ENCODE measurements at places on chromosomes 2 and 18. TPM values are rescaled to one million over a fixed set of nuclear protein-coding genes. Genes with fewer than 3 reads are reported as not detected.
A peak's percentile ranks its signal among the peaks of the same experiment; 100 is the strongest.

DNA sequence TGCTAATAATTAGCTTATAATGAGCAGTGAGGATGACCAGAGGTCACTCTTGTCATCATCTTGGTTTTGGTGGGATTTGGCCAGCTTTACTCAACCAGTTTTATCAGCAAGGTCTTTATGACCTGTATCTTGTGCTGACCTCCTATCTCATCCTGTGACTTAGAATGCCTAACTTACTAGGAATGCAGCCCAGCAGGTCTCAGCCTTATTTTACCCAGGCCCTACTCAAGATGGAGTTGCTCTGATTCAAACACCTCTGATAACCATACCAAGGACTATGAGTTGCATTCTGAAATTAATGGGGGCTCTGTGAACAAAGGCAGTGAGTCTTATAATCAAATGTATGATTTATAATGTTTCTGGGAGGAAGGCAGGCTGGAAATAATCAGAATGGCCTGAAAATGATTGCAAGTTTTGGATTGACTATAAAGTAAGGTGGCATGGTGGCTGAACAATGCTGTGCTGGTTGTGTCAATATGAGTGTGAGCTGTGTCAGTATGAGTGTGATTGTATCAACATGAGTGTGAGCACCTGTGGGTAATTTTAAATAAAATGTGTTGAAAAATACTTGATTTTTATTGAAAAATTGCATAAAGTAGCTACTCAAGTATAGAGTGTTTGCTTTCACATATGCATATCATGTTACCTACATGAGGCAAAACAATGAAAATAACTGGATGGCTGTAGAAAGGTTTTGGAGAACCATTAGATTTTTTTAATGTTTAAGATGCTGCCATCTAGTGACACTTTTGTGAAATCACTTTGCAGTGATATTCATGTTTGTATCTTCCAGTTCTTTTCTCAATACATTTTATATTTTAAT lies 103.0 kb downstream of the KYNU start:
- H3K36me3 ChIP-seq = no peaks in the 10 kb centered on the region
- no peak for DNase-seq

UGT1A6 gene
- not detected for total RNA-seq

- peak within 1 kb of the TSS; percentile 80 for H3K4me3 ChIP-seq
- peaks cover 55% of the 10 kb centered on the region for H3K4me1 ChIP-seq
- no peaks in the 10 kb centered on the region for H3K27me3 ChIP-seq
- H3K36me3 ChIP-seq = no peaks in the 10 kb centered on the region
Observed at GRCh38 chr2:182866461-182867406, at the start of gene FRZB. FRZB (minus strand) TSS chr2:182866637; CDS start chr2:182866552, 85 bp downstream.

DNA sequence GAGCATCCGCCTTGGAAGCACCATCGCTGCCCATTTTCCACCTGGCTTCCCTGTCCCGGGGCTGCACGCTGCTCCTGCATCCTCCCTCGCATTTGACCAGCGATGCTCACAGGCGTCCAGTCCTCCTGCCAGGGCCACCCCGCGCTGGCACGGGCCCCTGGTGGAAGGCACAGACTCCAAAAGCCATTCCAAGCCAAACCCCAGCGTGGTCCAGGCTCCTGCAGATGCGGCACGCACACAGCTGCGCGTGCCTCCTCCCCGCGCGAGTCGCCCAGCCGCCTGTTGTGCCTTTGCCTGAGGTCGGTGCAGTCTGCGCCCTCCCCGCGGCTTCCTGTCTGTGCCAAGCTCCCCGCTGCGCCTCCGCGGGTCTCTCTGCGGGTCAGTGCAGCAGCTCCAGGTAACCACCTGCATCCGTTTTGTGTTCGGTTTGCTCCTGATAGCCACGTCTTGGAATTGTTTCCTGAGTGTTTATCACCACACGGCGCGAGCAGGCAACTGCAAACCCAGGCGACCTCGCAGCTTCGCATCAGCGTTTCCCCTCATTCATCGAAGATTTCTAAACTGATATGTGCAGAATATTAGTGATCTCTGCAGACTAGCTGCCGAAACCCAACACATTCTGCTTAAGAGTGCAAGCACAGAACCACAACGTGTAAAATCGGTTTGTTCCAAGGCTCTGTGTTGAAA lies 65.2 kb upstream of the SALL3 start:
- H3K27me3 ChIP-seq = no peaks in the 10 kb centered on the region
- peak; percentile 89 for DNase-seq
- no peaks in the 10 kb centered on the region for H3K4me1 ChIP-seq
- H3K36me3 ChIP-seq = peaks cover 5% of the 10 kb centered on the region

BOLL gene
- not detected for total RNA-seq

PIEZO2 gene
- total RNA-seq = 142 TPM

FIGN gene
- 11.8 TPM for total RNA-seq

DNAJC10 gene
- 261 TPM for total RNA-seq

- H3K4me3 ChIP-seq = no peak overlapping the region
- DNase-seq = no peak
- peak overlapping the region; percentile 86 for H3K27ac ChIP-seq
- peaks cover 31% of the 10 kb centered on the region for H3K4me1 ChIP-seq
- no peaks in the 10 kb centered on the region for H3K27me3 ChIP-seq
Observed at GRCh38 chr18:2515171-2515787, 56.0 kb downstream of the METTL4 start.

GRCh38 chr2:236238751-236239150 lies 25.5 kb downstream of the ASB18 start:
- DNase-seq = no peak
- H3K27me3 ChIP-seq = peaks cover 13% of the 10 kb centered on the region
- no peak overlapping the region for H3K27ac ChIP-seq
- H3K4me3 ChIP-seq = no peak overlapping the region
- H3K4me1 ChIP-seq = peaks cover 23% of the 10 kb centered on the region

ASTL gene
- not detected for total RNA-seq

TCF7L1 gene
- 35.0 TPM for total RNA-seq

HOXD8 gene
- total RNA-seq = not detected

GRCh38 chr2:219452361-219453317 lies 18.0 kb downstream of the SPEG start:
- H3K27me3 ChIP-seq = no peaks in the 10 kb centered on the region
- H3K27ac ChIP-seq = peak overlapping the region; percentile 98
- DNase-seq = no peak
- H3K4me3 ChIP-seq = peak overlapping the region; percentile 20
- peaks cover 13% of the 10 kb centered on the region for H3K36me3 ChIP-seq

WDR12 gene
- 28.5 TPM for total RNA-seq

- H3K27ac ChIP-seq = no peak overlapping the region
- no peak overlapping the region for H3K4me3 ChIP-seq
- no peak for DNase-seq
Observed at GRCh38 chr18:6145645-6146306, 250.5 kb upstream of the TMEM200C start.

IL36RN gene
- total RNA-seq = not detected

- no peaks in the 10 kb centered on the region for H3K36me3 ChIP-seq
- peak overlapping the region; percentile 77 for H3K27ac ChIP-seq
- H3K27me3 ChIP-seq = no peaks in the 10 kb centered on the region
- H3K4me3 ChIP-seq = peak overlapping the region; percentile 73
- DNase-seq = no peak
Observed at GRCh38 chr2:165794536-165794928, 485 bp upstream of the GALNT3 start.

FBXO15 gene
- total RNA-seq = 0.92 TPM

DNA sequence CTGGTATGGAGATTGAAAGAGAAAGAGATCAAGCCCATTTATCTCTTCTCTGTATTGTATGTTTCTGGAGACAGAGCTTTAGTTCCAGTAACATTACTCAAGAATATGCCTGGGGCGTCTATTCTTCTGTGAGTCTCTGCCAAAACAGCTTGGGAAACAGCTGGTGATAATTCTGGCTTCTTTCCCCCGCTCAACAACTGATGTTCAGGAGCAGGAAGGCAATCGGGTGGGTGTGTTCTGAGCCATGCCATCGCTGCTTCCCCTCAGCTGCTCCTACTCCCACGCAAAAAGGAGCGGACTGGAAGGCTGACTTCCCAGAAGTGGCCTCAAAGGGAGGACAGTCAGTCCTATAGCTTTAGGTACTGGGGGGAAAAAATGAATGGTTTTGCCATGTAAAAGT lies 695.1 kb downstream of the PLCL1 start:
- H3K27me3 ChIP-seq = peaks cover 15% of the 10 kb centered on the region
- no peak overlapping the region for H3K27ac ChIP-seq
- H3K4me1 ChIP-seq = peaks cover 3% of the 10 kb centered on the region
- H3K36me3 ChIP-seq = no peaks in the 10 kb centered on the region

CNDP1 gene
- 0.22 TPM for total RNA-seq

RAX gene
- total RNA-seq = not detected

PAIP2B gene
- total RNA-seq = 0.73 TPM

- peaks cover 28% of the 10 kb centered on the region for H3K4me1 ChIP-seq
- peak overlapping the region; percentile 59 for H3K4me3 ChIP-seq
- H3K27me3 ChIP-seq = peaks cover 1% of the 10 kb centered on the region
- DNase-seq = no peak
Observed at GRCh38 chr2:38528008-38528442, 74.7 kb downstream of the HNRNPLL start.

G6PC2 gene
- not detected for total RNA-seq

DNA sequence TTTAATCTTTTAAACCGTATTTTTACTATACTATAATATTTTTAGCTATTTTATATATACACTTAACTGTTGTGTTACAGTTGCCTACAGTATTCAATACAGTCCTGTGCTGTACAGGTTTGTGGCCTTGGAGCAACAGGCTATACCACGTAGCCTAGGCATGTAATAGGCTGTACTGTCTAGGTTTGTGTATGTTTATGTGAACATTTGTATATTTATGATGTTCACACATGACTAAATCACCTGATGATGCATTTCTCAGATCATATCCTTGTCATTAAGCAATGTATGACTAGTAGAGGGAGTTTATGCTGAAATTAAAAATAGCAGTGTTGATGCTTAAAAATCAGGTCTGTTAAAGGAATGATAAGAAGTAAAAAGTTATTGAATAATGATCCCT lies 92.3 kb upstream of the RANBP2 start:
- H3K4me3 ChIP-seq = no peak overlapping the region
- H3K4me1 ChIP-seq = peaks cover 54% of the 10 kb centered on the region
- H3K27ac ChIP-seq = no peak overlapping the region
- no peak for DNase-seq

GRCh38 chr2:8627692-8628085 lies 54.2 kb upstream of the ID2 start:
- no peaks in the 10 kb centered on the region for H3K36me3 ChIP-seq
- peaks cover 9% of the 10 kb centered on the region for H3K27me3 ChIP-seq
- H3K4me1 ChIP-seq = no peaks in the 10 kb centered on the region
- no peak overlapping the region for H3K27ac ChIP-seq

DNA sequence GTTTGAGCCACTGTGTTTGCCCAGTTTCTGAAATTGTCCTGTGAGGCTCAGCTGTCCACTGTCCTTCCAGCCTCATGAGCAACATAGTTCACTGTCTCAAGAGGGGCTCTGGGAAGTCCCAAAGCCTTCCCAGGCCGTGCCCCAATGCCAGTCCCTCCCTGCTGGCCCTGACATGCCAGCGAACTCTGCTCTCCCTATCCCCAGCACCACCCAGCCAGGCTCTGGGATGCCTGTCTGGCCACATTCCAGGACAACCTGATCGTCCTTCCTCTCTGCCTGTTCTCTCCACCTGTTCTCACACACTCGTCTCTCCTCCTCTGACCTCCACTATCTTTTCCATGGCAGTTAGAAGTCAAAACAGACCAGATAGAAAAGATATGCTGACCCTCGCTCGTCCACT lies 278.0 kb upstream of the ID2 start:
- no peak overlapping the region for H3K4me3 ChIP-seq
- H3K36me3 ChIP-seq = no peaks in the 10 kb centered on the region
- DNase-seq = no peak
- H3K27ac ChIP-seq = no peak overlapping the region

MATN3 gene
- 17.0 TPM for total RNA-seq

ARHGEF33 gene
- 0.51 TPM for total RNA-seq

DNA sequence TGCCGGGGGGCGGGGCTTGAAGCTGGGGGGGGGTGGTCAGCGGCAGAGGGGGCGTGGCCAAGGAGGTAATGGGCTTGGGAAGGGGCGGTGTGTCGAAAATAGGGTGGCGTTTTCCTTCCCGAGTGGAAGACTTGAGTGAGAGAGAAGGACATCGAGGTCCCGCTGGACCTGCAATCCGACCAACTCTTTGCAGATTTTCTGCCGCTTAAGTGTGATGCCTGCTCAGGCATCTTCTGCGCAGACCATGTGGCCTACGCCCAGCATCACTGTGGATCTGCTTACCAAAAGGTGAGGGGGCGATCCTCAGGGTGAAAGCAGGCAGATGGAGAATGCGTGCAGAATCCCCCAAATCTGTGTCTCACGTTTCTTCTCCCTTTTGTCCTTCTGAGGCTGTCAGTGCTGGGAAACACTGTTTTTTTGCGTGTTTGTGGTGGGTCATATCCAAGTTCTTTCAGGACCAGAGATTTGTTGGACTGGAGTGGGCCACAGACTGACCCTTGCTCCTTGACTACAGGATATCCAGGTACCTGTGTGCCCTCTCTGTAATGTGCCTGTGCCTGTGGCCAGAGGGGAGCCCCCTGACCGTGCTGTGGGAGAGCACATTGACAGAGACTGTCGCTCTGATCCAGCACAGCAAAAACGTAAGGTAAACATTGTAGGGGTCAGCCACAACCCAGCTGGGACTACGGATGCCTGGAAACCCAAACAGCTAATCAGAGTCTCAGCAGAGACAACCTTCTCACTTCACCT lies 727 bp downstream of the ZFAND2B start:
- peak overlapping the region; percentile 81 for H3K4me3 ChIP-seq
- peaks cover 26% of the 10 kb centered on the region for H3K4me1 ChIP-seq
- H3K36me3 ChIP-seq = peaks cover 7% of the 10 kb centered on the region
- no peak for DNase-seq
- H3K27ac ChIP-seq = peak overlapping the region; percentile 94

DNA sequence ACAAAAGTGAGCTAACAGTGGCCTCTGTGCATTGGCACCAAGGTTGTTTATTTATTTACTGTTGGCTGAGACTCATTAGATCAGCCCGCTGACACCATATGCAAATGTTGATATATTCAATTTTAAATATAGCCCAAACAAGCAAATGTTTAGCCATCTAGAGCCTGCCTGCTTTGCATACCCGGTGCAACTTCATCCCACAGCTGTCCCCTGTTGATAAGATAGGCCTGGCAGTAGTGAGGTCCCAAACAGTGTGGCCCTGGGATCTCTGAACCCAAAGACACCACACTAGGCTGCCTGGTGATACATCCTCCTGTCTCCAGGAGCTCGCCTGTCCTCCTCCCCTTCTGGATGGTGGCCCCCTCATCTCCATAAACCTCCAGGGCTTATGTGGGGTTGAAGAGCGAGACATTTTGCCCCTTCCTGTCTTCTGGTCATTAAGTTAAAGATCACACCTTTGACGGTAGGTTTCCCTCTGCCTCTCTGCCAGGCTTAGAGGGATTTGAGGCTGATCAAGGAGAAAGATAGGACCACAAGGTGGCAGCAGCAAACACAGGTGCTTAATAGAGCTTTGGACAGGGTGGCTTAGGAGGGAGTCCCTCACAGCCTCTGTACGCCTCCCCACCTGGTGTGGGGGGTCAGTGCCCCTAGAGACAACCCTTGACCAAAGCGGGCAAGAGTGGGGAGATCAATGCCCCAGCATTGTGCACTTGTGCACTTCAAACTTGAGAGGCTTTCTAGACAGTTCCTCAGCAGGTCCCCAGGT lies 23.7 kb upstream of the MYO5B start:
- no peak overlapping the region for H3K4me3 ChIP-seq
- peaks cover 23% of the 10 kb centered on the region for H3K27me3 ChIP-seq
- no peaks in the 10 kb centered on the region for H3K36me3 ChIP-seq
- no peak overlapping the region for H3K27ac ChIP-seq

CAD gene
- 55.0 TPM for total RNA-seq
